Neural crest cell (in vitro differentiated cells): ENCODE measurements at places on chromosomes 2 and 18. TPM values are rescaled to one million over a fixed set of nuclear protein-coding genes. Genes with fewer than 3 reads are reported as not detected.

The TMEM169 gene
- total RNA-seq, result 29.7 and 34.8 TPM in 2 replicates

The ALPI gene
- not detected in 2 replicates for total RNA-seq

The IL36A gene
- total RNA-seq, result not detected in 2 replicates

The WIPF1 gene
- 19.2 and 20.1 TPM in 2 replicates for total RNA-seq

The ADD2 gene
- 31.6 and 31.8 TPM in 2 replicates for total RNA-seq

The SH3YL1 gene
- total RNA-seq, result 30.8 and 31.8 TPM in 2 replicates

The PKDCC gene
- 74.4 and 81.9 TPM in 2 replicates for total RNA-seq

The GALM gene
- total RNA-seq, result 11.3 and 12.5 TPM in 2 replicates

The CD8B2 gene
- total RNA-seq, result not detected in 2 replicates

The HTR2B gene
- not detected in 2 replicates for total RNA-seq
